CD4-positive, alpha-beta T cell (primary cell): ENCODE measurements at places on chromosomes 2 and 18.

DNA sequence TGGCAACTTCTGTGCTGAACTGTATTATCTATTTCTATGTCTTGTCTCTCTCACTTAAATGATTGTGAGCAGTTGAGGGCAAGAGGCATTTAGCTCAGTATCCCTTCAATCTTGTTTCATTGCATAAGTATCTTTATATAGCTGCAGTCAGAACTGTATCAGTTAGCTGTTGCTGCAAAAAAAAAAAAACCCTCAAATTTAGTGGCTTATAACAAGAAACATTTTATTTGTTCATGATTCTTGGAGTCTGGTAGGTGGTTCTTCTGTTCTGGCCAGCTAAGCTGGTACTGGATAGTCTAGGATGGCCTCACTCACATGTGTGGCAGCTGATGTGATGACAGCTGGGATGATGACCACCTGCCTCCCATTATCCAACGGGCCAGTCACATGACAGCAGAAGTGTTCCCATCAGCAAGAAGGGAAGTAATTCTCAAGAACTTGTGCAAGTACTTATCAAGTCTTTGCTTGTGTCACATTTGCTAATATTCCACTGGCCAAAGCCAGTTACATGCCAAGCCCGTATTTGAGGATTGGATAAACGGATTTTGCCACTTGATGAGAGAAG, 67.8 kb downstream of the SLC4A3 start:
- DNase-seq, result no peak

GRCh38 chr2:64225491-64225890, 81.3 kb upstream of the PELI1 start:
- DNase-seq, result no peak

DNA sequence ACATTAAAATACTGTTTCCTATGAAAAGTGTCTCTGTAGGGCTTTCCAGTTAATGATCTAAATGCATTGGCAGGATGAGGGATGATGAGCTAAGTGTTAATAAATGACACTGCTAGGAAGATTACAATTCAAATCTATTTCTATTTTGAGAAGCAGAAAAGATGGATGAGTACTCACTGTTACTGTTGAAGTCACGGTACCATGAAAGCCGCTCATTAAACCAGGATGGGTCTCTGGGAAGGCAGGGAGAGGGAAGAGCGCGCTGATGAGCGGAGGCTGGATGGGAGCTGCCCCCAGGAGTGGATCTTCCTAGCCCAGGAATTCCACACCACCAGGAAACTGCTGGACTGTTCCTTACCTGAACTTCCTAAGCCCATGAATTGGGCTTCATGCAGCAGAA, 27.1 kb upstream of the TXNDC2 start:
- DNase-seq, result no peak

DNA sequence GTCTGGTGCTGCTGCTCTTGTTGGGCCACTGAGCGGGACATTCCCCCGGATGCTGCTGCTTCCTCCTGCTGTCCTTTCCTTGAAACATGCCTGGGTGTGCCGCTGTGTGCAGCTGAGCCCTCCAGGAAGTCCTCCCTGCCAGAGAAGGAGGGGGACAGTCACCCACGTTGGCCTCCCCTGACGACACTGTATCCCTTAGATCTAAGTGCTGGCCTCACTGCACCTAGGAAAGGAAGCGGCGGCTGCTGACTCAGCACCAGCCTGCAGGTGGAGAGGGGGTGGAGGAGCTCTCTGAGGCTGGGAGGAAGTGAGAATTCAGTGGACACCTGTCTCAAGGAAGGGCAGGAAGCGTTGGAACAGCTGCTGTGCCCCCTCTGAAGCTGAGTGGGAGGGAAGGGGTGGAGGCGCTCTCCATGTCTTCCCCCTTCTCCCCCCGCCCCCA, 239.8 kb downstream of the HAUS1 start:
- DNase-seq, result peak; percentile 32

GRCh38 chr18:37565977-37566478, 430 bp upstream of the CELF4 start:
- no peak for DNase-seq

GRCh38 chr2:39870871-39871270, 91.8 kb upstream of the THUMPD2 start:
- no peak for DNase-seq

DNA sequence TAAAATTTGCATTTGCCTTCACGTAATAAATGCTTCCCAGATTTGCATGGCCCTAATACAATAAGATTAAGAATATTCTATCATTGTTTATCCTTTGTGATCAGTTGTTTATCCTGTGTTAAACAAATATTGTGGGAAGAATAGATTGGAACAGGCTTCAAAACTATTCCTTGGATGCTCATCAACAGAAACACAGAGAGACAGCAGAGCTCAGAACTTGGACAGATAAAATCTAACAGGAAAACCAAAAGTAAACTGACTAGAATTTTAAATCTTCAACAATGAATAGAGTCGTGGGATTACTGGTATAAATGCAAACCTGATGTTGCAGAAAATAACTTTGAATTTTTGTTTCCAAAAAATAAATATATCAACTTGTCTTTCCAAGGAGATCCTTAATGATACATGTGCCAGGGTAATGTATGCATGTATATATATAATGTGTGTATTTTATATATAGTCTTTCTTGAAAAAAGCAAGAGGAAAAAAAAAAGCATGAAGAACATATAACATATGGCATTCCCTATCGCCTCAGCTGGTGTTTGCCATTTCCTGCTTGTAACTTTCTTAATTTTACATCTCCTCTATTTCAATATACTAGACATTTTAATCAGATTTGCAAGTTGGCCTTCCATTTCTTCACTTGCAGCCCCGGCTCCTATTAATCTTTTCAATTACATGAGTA, 59.9 kb upstream of the TANK start:
- no peak for DNase-seq

- no peak for DNase-seq
These were observed 92.4 kb upstream of the DAPL1 start for GRCh38 chr2:158702740-158703139.

- DNase-seq, result no peak
These were observed 32.4 kb downstream of the ACTR3 start for GRCh38 chr2:113922335-113922734.

DNA sequence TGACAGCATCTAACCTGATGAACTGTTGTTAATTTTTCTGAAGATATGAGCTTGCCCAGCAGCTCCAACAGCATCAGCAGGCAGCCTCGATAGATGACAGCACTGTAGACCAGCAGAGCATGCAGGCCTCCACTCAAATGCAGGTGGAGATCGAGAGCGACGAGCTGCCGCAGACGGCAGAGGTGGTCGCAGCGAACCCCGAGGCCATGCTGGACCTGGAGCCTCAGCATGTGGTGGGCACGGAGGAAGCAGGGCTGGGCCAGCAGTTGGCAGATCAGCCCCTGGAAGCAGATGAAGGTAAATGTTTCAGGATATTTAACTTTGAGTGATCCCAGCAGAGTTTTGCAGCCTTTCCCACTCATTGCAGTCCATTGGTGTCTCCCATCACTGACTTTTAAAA, 85.9 kb downstream of the ZNF236 start:
- DNase-seq, result no peak

DNA sequence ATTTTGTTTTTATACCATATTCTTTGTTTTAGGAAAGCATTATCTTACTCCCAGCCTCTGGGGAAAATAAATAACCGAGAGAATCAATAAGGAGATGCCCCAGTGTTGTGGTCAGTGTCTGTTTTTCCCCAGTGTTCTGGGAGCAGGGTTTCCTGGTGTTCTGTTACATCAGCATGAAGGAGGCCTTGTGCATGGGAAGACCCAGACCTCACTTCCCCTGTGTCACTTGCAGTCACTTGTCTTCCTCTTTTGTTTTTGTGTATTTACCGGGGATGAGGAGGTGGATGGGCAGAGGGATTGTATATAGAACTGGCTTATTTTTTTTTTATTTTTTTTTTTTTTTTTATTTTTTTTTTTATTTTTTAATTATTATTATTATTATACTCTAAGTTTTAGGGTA, 45.0 kb upstream of the MGAT5 start:
- DNase-seq, result no peak
